ENCODE measurements at places on chromosomes 11 and 22.

- no peak for DNase-seq
Observed at GRCh38 chr11:281486-282161, 3.4 kb downstream of the NLRP6 start.

DNA sequence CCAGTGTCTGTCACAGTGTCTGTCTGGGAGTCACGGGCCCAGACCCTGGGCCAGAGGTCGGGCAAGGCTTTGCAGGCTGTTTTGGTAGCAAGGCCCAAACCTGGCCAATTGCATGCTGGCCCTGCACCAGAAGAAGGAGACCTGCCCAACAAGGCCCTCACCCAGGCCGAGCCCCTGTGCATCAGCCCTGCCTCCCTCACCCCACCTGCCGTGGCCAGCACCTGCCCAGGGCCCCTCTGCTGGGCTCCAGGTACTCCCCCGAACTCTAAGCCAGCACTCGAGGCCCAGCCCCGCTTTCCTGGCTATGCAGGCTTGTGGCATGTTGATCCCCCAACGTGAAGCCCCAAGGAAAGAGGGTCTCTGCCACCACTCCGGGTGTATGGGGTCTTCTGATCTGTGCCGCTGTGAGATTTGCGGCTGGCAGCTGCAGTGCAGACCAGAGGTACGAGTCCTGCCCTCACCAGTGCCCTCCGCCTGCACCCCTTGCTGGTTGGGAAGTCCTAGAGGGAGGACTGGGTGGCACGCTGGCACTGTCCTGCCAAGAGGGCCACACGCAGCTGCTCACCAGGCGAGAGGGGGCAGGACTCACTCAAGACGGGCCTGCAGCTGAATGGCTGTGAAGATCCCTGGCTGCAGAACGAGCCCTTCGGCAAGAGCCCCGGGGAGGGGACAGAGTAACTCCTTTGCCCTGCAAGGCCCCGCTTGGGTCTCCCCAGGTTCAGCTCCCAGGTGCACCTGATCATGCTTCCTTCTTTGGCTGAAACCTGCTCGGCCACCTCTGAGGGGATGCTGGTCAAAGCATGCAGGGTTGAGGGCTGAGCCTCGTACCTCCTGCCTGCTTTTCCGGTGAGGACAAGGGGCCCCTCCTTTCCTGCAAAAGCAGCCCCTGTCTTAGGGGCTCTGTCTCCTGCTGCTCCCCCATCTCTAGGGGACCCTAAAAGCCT, 6.7 kb upstream of the SEPTIN5 start:
- DNase-seq: no peak

DNA sequence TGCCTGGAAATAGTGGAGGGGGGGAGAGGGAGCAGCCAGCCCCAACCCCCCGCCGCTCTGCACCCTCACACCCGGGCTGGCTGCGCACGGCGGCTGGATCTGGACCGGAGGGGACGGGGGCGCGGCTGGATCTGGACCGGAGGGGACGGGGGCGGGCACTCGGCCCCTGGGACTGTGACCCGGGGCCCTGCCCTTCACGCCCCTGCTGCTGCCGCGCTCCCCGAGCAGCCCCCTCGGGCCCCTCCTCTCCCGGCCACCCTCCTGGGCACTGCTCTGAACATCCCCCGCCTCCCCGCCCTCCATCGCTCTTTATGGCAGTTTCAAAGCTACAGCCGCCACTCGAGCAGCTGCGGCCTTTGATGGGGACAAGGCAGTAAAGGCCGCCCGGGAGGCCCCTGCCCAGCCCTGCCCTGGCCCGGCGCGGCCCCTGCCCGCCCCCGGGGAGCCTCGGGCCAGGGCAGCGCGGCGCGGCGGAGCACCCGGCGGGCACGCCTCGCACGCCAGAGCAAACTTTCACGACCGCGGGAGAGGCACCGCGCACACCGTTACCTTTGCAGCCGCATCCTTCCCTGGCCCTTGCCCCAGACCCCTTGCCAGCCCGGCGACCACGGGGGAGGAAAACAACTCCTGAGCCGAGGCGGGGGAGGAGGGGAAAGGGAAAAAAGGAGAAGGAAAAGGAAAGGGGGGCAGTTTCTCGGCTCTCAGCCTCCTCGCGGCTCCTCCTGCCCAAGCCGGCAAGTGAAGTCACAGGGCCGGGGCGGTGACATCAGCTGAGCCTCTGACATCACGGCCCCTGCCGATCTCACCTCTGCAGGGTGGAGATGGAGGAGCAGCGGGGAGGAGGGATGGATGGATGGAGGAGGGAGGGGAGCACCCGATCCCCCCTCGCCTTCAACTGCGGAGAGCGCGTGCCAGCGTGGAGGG, 13.1 kb upstream of the TCF20 start:
- peak; percentile 41 for DNase-seq

DNA sequence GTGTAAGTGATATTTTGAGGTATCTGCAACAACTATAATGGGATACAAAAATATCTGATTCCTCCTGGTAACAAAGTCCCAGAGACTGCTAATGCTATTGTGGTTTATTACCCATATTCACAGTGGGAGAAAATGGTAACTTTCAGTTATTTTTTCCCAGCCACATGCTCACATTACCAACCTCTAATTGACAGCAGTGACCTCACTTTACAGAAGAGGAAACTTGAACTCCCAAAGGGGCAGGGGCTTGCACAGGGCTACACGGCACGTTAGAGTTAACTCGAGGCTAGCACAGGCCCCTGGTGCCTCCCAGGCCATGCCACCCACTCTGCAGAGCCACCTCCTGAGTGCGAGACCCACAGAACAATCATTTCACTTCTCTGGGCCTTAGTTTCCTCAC, 132.4 kb downstream of the TENM4 start:
- no peak for DNase-seq
